Fibroblast of skin of left quadriceps (primary cell): ENCODE measurements at places on chromosomes 4 and X.

DNA sequence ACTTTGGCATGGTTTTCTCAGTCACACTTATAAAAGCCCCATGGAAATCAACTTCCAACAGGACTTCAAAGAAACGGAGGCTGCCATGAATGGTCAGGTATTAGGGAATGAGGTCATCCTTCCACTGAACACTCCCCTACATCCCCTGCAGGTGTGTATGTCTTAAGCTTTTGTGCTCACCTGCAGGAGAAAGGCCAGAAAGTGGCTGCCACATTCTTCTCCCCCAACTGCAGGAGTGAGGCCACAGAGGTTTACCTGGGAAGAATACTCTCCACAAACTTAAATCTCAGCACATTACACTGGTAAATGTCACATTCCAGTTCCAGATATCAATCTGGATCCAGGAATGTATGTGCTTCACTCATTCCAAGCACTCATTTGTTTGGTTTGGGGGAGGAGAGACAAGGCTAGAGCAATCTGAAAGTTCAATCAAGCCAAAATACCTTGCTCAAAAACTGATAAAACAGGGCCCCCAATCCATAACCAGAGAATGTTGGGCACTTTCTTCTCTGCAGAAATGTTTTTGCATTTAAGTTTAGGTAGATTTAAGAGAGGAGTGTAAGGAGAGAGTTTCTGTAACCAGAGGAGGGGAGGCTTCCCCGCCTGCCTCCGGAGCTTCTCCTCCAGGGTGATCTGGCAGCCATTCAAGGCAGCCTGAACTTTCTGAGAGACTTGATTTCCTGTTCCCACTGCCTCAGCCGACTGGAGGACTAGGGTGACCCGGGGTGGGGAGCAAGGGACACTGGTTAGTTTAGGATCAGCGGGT is 15.4 kb downstream of the FAM9C start:
- DNase-seq, result no peak

DNA sequence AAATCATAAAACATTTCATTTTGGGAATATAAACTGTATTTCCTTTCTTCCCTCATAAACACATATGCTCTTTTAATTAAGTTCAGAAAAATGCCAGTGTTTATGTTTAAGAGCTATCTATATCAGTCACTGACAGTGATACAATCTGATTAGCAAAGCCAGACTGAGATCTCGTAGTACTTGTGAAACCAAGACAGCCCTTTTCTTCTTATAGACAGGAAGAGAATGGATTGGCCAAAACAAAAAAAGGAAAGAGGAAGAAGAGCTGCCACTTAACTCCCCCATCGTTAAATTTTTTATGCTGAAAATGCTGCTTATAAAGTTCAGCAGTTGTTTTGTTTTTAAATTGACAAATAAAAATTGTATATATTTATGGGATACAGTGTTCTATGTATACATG is 87.4 kb downstream of the PLAC1 start:
- DNase-seq, result no peak

- no peak for DNase-seq
Measured at GRCh38 chr4:13857800-13858199, 230.3 kb upstream of the BOD1L1 start.

- DNase-seq, result no peak
Measured at GRCh38 chr4:184838249-184839074, 12.7 kb upstream of the ACSL1 start.

GRCh38 chr4:81905971-81906370 is 434.3 kb upstream of the RASGEF1B start:
- no peak for DNase-seq

DNA sequence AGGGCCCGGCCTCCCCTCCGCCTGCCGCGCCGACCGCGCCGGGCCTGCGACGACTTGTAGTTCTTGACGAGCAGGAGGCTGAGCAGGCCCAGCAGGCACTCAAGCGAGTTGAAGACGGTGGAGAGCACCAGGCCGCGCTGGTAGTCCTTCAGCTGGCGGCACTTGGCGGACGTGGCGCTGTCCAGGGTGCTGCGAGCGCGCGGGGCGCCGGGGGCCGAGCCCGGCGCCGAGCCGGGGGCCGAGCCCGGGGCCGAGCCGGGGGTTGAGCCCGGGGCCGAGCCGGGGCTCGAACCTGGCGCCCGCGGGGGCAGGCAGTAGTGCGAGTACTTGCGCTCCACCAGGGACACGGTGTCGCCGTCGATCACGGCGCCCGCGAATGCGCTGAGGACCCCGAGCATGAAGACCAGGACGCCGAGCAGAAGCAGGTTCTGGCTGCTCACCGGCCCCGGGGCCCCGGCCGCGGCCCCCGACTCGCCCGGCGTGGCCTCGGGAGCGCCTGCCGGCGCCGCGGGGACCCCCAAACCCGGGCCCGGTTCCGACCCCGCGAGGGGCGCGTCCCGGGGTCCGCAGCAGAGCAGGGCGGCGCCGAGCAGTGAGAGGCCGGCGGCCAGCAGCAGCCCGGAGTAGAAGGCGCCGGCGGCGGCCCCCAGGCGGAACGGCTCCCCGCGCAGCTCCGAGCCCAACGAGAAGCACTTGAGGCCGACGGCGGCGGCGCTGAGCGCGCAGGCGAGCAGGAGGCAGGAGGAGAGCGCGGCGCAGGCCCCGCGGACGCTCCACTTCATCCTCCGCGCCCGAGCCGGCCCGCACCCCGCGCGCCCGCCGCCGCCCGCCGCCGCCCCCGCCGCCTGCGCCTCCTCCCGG is 584 bp downstream of the TMEM271 start:
- DNase-seq, result peak; percentile 11

DNA sequence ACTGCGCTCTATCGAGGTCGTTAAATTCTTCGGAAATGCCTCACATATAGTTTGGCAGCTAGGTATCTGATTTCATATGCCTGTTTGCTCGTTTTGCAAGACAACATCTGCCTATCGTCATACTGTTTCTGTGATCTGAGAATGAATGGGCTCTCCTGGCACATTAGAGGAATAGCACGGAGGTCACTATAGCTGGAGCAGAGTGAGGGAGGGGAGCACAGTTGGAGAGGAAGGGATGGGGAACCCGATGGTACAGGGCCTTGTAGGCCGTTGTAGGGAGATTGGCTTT is 552 bp downstream of the IKBKG start:
- no peak for DNase-seq

GRCh38 chr4:125315576-125316400 is 1.0 kb downstream of the FAT4 start:
- DNase-seq, result no peak

DNA sequence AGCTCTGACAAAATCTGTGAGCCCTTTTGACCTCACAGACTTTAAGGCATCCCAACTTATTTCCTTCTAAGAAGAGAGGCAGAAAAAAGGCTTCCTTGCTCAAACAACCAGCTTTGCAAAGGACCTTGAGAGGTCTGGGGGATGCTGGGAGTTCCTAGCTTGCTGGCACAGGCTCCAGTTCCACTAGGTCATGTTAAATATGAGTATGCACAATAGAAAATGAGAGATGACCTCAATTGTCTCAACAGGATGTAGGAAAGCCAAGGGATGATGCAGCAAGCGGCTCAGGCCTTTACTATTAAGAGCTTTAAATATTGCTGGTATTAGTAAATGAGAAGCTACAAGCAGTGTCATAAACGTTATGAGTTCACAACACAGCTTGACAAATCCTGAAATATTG is 13.3 kb upstream of the ZNF827 start:
- DNase-seq, result no peak

DNA sequence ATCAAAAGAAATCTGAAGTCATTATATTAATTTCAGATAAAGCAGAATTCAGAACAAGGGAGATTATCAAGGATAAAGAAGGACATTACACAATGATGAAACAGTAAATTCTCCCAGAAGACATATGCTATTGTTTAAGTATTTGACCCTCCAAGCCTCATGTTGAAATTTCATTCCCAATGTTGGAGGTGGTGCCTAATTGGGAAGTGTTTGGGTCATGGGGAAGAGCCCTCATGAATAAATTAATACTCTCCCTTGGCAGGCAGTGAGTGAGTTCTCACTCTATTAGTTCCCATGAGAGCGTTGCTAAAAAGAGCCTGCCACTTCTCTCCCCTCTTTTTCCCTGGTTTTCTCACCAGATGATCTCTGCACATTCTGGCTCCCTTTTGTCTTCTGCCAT is 249.9 kb upstream of the GRIA3 start:
- no peak for DNase-seq

GRCh38 chr4:94451051-94451694 is 569 bp upstream of the PDLIM5 start:
- no peak for DNase-seq

DNA sequence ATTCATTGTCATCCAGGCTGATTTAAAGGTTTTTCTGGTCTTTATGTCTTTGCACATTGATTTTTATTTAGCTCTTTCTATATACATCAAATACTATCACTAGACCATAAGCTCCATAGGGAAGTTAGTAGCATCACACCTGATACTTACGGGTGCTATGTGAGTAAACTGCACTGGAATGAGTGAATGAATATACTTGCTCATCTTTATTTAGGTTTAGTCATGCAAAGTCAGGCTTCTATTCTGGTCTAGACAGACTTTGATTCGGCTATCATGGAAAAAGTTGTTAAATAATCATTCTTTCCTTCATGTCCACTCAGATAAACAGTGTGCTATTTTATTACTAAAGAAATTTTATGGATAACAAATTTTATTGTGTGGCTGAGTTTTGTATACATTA is 457.8 kb upstream of the PCDH7 start:
- DNase-seq, result no peak

DNA sequence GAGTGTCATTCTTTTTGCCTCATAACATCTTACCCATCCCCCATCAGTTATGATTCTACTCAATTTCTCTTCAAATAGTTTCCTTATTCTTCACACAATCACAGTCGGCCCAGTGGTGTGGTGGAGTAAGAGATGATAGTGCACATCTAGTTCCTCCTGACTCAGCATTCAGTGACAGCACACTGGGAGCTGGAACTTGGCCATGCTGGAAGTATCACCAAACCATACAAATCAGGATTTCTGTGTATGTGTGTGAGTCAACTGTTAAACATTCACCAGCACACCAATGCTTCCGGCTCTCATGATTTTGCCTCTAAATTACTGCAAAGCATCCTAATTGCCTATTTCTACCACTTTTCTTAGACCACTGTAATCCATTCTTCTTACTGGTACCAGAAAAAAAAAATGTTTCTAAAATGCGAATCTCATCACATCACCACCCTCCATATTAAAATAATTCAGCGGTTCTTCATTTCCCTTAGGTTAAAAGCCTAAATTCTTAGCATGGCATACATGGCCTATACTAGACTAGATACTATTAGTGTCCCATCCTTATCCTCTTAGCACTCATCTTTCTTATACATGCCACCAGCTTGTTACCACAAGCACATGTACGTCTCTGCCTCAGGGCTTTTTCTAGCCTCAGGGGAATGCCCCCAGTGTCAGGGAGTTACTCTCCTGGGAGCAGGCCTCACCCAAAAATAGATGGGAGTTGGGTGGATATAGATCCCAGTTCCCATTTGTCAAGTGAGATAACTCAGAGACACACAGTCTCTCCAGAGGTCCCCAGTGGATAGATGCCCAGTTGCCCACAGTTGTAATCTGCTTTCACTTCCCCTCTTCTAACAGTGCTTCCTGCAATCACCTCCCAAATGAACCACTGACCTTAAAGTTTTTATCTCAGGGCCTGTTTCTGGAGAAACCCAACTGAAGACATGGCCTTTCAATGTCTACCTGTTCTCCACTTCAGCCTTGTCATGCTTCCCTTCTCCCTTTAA is 49.2 kb upstream of the DDX53 start:
- DNase-seq, result peak; percentile 74

DNA sequence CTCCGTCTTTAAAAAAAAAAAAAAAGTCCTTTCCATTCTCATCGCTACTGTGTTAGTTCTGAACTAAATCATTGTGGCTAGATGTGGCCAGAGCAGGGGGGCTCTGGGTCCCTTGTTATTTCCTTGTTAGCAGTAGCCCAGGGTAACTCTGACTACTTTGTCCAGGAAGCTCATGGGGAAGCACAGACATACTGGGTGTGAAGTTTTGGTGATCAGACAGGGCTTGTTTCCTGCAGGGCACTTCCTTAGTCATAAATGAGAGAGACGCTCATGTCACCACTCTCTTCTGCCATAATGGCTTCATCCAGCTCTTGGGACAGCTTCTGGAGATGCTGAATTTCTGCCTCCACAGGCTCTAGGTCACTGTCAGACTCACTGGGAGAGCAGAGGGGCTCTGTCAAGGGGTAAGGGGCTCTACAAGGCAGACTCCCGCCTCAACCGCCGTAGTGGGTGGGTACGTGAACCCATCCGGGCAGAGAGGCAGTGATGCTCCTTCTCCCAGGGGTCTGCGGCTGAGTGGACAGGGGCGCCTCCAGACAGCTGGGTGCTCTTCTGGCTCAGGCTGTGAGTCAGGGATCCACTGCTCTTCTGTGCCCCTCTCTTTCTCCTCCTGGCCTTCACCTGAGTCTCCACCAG is 12.9 kb downstream of the STIM2 start:
- DNase-seq, result no peak

GRCh38 chr4:4845027-4845426 is 14.4 kb upstream of the MSX1 start:
- no peak for DNase-seq

GRCh38 chrX:6778544-6779503 is 243.9 kb upstream of the VCX3A start:
- DNase-seq, result no peak

DNA sequence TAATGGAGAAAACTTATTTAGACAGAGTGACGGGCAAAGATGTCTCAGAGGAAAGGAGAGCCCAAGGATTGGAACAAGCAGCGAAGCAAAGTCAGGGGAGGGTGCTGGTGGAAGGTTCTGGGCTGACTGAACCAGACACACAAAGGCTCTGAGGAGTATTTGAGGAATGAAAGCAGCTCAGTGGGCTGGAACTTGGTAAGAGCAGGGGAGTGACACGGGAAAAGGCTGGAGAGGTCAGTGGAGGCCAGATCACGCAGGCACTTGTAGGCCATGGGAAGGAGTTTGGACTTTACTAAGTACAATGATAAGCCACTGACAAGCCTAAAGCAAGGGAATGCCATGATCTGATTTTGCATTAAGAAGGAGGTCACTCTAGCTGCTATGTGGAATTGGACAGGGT is 71.4 kb downstream of the TSC22D3 start:
- DNase-seq, result no peak

DNA sequence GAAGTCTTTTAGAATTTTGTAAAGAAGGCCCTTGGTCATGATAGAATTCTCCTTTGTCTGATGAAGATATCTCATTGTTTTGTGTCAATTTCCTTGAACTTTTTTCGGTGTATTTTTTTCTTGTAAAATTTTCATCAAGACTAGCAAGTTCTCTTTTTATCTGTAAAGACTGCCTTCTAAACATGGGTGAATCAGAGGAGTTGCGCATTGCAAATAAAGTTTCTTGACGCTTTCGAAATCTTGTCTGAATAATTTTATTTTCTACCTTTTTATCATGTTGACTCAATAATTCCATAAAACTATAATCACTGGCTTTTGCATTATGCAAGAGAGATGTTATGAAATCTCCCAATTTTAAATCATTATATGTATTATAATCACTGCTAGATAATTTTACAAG is 66.2 kb downstream of the NCAPG start:
- DNase-seq, result no peak

- DNase-seq, result no peak
Measured at GRCh38 chrX:30027636-30028035, 187.7 kb upstream of the MAGEB2 start.

- DNase-seq, result no peak
Measured at GRCh38 chr4:163493643-163494359, 689 bp upstream of the TMA16 start.
